ENCODE measurements at places on chromosomes 1 and 21.
A peak's percentile ranks its signal among the peaks of the same experiment; 100 is the strongest.

DNA sequence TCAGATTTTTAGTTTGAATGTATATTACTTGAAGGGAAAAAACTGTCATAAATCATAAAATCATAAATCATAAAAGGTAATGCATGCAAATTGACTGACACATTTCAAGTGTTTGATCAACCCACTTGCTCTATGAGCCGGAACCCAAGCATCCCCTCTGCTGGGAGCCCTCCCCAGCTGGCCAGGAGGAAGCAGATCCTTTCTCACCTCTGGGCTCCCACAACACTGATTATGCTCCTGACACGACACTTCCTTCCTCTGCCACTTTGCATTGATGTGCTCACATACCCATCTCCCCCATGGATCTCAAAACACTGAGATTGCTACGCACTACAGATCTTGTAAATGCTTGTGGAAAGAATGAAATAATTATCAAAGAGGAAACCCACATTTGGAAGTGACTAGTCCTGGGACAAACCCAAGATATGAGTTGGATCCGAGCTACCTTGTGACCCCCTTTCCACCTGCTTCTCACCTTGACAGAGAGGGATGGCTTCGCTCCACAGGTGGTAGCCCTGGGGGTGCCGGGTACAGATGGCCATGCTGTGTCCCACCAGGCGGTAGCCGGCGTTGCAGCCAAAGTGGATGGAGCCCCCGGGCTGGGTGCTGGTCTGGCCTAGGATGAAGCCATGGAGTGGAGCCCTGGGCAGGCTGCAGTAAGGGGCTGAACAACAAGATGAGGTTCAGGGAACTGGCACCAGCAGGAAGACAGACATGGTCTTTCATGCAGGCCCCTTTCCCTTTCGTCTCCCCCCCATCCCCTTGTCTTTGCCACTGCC lies 104.6 kb downstream of the ZSCAN20 start:
- no peak for DNase-seq

GRCh38 chr1:4109628-4109940 lies 209.5 kb upstream of the C1orf174 start:
- no peak for DNase-seq

GRCh38 chr1:230016159-230016558 lies 50.9 kb upstream of the GALNT2 start:
- no peak for DNase-seq

DNA sequence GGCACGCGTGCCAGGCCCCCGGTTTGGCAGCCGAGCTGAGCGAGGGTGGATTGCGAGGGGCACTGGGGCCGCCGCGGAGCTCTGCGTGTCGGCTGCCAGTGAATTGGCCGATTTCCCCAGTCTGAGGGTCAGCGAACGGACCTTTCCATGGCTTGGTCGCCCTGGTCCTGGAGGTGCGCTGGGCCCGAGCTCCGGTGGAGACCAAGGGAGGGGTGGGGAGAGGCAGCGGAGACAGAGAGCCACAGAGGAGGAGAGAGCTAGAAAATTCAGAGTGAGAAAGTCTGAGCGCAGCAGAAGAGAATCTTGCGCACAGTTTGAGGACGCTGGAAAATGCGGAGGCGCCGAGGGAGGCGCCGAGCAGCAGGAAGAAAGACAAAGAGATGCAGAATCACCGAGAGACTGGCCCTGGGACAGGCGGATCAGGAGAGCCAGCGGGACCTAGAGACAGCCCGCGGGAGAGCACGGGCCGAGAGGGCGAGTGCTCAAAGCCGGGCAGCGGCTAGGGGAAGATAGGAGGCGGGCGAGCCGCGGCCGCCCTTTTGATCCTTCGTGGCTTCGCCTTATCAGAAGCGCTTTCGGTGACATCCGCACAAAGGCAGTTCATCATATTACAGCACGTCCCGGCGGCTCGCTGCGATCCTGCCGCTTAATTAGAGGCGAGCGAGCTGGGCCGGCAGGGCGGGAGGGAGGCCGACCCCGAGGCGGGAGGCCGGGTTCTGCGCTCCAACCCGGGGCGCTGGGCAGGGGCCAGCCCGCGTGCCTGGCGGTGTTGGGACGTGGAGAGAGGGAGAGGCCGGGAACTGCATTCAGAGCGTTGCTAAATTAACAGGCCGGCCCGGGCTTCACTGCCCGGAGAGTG lies 12.7 kb downstream of the PAX7 start:
- DNase-seq: no peak

DNA sequence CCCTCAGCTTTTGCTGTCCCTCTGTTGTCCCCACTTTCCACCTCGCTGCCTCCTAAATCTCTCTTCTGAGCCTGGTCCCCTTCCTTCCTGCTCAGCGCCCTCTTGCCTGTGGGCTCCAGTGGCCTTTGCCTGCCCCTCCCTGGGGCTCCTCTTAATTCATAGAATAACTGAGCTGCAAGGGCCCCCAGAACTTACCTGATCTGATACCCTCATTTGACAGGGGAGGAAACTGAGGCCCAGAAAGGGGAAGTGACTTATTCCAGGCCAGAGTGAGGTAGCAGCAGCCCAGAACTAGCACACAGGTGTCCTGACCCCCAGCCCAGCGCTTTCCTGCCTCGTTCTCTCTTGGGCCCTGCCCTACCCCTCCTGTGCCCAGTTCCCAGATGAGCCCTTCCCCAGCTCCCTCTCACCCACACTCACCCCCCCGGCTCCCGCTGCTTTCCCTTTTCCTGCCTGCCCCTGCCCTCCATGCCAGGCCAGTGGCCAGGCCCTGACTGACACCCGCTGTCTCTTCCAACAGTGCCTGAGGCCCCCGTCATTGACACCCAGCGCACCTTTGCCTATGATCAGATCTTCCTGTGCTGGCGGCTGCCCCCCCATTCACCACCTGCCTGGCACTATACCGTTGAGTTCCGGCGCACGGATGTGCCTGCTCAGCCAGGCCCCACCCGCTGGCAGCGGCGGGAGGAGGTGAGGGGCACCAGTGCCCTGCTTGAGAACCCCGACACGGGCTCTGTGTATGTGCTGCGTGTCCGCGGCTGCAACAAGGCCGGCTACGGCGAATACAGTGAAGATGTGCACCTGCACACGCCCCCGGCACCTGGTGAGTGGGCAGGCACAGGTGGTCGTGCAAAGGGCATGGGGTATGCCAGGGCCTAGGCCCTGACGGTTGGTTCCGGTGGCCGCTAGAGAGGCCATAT lies 5.7 kb downstream of the TRIM46 start:
- no peak for DNase-seq

- DNase-seq: no peak
Observed at GRCh38 chr1:93576346-93576745, 105.3 kb downstream of the BCAR3 start.

GRCh38 chr1:19341201-19342061 lies 29.3 kb downstream of the SLC66A1 start:
- DNase-seq: peak; percentile 43

GRCh38 chr21:15171546-15171945 lies 106.7 kb upstream of the NRIP1 start:
- DNase-seq: no peak

GRCh38 chr1:230705289-230706019 lies 8.5 kb downstream of the AGT start:
- DNase-seq: no peak

GRCh38 chr1:62436039-62436465 lies 797 bp upstream of the USP1 start:
- DNase-seq: peak; percentile 100

GRCh38 chr21:29072873-29073221 lies 601 bp downstream of the CCT8 start:
- DNase-seq: no peak

GRCh38 chr1:20367626-20368025 lies 77.0 kb downstream of the VWA5B1 start:
- no peak for DNase-seq

GRCh38 chr21:45533361-45533845 lies 8.8 kb downstream of the SLC19A1 start:
- no peak for DNase-seq

DNA sequence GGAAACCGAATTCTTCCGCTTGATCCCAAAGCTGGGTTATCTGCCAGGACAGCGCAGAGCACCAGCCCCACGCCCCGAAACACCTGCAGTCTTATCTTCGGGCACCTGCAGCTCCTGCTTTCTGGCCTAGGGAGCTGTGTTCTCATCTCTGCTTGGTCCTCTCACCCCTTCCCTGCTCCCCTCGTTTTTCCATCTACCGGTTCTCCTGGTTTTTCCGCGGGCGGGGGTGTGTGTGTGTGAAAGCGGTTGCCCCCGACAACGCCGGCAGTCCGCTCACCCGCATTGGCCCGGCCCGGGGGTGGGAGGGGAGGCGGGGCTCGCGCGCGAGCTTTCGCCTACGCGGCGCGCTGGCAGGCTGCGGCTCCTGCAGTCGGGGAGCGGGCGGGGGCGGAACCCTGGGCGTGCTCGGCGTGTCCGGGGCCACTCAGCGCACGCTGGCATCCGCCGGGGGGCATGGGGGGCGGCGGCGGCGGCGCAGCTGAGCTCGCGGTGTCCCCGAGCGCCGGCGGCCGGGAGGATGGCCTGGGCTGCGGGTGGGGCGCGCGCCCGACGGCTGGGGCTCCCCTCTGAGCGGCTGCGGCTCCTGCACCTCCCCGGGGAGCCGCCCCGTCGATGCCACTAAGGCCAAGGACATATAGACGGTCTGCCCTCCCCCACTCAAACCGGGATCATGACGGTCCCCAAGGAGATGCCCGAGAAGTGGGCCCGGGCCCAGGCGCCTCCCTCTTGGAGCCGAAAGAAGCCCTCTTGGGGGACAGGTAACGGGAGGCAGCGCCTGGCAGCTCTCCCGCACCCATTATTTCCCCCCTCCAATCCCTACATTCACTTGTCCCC lies 3.2 kb downstream of the ATP8B2 start:
- DNase-seq: no peak

GRCh38 chr21:36603221-36603620 lies 95.7 kb upstream of the SIM2 start:
- no peak for DNase-seq

DNA sequence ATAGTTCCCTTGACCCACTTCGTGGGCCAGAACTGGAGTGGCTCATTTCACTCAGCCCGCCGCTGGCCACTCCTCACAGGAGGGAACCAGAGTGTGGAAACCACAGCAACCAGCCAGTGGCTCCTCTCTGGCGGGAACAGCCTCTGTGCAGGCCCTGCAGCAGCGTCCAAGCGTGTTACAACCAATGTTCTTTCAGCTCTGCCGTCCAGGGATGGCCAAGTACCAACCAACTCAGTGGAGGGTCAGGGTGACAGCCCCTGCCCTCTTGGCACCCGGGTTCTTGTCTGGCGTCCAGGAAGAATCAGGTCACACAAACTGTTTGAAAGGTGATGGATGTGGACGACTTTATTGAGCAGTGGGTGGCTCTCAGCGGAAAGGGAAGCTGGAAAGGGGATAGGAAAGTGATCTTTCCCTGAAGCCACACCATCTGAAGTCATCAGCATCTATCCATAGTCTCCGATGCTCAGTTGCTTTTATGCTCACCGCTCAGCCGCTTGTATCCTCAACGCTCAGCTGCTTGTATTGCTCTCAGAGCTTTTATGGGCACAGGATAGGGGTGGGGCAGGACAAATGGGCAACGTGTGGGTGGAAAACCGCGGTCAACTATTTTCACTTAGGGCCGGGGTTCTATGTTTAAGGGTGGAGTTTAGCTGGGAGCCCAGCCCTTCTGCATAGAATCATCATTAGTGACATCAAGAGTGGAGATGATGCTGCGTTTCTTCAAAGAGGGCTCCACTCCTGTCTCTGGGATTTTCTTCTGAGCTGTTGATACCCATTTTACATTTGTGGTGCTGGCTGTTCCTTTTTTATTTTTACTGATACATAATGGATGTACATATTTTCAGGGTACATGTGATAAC lies 250.2 kb downstream of the RRAGC start:
- DNase-seq: no peak

DNA sequence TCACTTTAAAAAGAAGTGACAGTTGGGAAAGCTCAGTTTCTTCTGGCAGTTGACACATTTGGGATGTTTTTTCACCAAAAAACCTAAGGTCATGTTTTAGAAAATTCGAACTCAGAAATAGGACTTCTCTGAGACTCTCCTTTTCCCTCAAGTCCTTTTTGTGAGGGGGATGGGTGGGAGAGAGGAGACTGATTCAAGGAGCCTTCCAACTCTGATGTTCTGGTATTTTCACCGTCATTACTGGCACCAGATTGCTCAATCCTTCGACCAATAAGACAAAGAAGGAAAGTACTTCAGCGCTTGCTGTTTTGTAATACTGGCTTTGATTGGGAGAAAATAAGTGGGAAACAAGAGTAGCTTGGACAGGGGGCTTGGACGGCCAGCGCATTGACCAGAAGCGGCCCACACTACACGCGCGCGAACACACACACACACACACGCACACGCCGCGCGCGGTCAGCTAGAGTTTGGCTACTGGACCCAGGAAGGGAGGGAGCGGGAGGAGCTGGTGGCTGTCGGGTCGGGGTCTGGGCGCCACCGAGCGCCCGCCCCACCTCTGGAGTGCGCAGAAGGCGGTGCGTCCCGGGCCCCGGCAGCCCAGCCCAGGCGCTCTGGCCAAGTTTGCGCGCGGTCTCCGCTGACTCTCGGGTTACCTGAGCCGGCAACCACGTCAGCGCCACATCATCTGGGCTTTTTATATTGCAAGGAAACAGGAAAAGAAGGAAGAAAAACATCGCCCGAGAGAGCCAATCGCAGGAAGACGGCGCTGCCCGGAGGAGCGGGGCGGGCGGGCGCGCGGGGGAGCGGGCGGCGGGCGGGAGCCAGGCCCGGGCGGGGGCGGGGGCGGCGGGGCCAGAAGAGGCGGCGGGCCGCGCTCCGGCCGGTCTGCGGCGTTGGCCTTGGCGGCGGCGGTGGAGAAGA lies at the start of gene KCNK1:
Gene KCNK1, plus strand, starts transcription at position 855 of the 921 bp plus-strand sequence. Its CDS starts 66 bp downstream, at position 921.
- peak; percentile 82 for DNase-seq

GRCh38 chr1:84382127-84382526 lies 16.2 kb upstream of the DNASE2B start:
- no peak for DNase-seq

GRCh38 chr1:33512226-33513011 lies 40.0 kb downstream of the ZSCAN20 start:
- no peak for DNase-seq

DNA sequence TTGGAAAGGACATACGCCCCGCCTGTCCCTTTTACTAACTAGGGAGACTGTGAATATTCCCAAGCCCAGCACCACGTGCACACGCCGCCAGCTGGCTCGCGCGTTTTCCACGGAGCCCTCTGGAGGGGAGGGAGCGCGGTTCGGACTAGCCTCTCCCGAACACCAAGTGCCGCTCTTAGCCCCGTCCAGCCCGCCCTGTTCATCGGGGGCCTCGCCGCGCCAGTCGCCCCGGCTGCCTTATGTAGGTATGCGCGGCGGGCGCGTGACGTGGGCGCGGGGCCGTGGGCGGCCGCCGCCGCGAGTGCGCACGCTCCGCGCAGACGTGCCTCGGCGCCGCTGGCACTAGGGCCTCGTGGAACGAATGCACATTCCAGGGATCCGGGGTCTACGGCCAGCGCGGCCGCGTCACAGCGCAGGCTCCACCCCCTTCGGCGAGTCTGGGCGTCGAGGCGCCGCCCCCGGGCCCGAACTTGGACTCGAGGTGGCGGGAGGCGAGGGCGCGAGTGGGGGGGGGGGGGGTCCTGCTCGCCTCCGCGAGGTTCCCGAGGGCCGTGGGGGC lies 767 bp upstream of the IRF2BP2 start:
- peak; percentile 79 for DNase-seq

DNA sequence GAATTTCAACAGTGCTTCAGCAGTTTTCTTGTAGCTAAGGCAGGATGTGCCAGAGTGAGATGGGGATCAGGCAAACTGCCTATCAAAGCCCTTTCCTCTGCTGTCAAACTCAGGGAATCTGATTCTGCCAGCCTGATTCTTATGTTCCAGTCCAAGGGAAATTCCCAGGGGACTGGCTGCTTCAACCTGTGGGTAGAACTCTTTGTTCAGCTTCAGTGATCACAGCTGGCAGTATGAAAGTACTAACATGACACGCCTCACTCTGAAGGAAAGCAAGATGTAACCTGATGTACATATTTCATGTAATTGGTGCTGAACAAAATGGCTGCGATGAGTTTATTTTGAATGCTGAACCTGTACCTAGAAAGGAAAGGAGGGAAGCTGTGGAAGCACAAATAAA lies 40.1 kb upstream of the SLC5A9 start:
- peak; percentile 49 for DNase-seq

- no peak for DNase-seq
Observed at GRCh38 chr1:166165661-166166328, 1.0 kb downstream of the FAM78B start.

Data from kidney glomerular epithelial cell (primary cell).